Mucosa of gallbladder (tissue), 1 donor: ENCODE measurements at places on chromosomes 5 and 9. TPM values are rescaled to one million over a fixed set of nuclear protein-coding genes. Genes with fewer than 3 reads are reported as not detected.

DNA sequence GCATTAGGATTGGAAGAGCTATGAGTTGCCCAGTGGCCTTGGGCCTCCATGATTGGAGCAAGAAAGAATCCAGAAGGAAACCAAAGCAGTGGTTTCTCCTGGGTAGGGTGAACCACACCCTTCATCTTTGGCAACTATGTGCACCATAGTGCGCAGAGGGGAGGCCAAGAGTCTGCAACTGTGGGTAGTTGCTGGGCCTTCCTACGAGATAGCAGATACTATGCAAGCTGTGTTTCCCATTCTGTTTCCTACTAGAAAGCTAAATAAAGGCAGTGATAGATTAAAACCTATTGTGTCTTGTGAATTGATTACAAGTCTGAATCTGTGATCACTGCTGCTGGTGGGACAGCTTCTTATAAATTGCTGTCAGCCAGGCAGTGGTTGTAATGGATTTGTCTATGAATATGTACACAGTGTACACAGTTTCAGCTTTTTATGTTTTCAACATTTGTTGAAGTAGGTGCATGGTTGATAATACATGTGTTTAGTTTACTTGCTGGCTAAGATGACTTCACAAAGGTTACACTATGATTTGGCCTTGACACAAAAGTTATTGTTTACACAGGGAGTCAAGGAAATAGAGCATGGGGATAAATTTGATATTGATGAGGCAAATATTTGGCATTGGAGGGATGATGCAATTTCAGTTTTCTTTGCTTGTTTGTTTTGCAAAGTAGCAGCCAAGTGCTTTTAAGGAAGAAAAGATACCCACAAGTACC lies 23.7 kb upstream of the PDE8B start:
- DNase-seq = no peak

DNA sequence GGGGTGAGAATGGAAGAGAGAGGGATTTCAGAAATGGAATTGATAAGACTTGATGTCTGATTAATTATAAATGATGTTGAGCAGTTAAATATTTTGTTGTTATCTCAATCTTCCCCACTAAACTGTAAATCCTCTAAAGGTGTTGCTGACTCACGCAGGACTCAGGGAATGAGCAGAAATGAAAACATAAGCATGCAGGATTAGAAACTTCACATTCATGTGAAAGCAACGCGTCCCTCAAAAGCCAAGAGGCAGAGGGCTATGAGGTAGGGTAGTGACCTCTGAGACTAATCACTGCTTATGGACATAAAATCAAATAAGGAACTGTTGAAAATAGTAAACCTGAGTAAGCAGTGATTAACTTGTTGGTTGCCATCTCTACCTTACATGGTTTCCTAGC lies 21.1 kb downstream of the ADAMTSL1 start:
- no peak for DNase-seq

GRCh38 chr9:16150938-16151650 lies 598.3 kb downstream of the CCDC171 start:
- DNase-seq = no peak

DNA sequence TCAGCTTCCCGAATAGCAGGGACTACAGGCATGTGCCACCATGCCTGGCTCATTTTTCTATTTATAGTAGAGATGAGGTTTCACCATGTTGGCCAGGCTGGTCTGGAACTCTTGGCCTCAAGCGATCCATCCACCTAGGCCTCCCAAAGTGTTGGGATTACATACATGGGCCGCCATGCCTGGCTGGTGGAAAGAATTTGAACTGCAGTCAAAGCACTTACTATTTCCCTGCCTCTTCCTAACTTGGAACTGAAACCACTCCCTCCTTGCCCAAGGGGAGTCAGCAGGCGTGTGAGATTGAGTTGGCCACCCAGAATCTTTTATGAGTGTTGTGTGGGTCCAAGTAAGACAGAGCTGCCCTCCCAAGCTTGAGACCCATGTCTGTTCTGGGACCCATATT lies 86.1 kb upstream of the PTPN3 start:
- no peak for DNase-seq

DNA sequence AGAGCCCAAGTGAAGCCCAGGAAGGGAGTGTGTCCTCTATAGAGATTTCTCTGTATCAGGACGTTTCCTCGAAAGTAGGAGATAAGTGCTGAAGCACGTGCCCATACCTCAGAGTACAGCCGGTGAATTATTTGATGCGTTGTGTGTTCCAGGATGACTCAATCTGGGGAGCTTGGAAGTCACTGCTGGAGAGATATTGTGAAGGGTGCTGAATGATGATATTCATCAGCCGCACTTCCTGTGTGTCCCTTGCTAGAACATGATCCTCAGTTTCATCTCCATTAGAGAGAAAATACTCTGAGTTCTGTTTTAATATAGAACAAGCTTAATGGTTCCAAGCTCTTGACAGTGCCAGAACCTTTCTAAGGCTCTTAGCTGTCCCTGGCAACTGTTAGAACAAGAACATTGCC lies 402.3 kb upstream of the ADAMTSL1 start:
- DNase-seq = peak; percentile 15

SLC27A4 gene
- 50.4 TPM for total RNA-seq

OR1Q1 gene
- total RNA-seq = not detected
